Cerebellar nuclear complex (tissue), 1 donor: ENCODE measurements at places on chromosomes 13 and 19.

DNA sequence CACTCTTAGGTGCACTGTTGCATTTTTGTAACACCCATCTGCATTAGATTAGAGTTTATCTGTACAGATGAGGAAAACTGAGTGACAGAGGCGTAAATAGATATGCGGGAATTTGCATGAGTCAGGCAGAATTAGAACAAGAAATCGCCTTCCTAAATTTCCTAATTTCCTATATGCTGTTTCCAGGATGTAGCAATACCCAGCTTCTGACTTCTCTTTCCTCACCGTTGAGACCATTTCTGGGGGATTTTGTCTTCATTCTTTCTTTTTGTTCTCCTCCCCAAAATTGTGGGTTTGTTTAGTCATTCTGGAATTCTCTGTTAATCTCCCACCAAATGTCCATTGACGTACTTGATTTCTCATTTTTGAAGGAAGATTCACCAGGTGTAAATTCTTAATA lies 10.6 kb upstream of the ZNF792 start:
- no peak for DNase-seq

- no peak for DNase-seq
Measured at GRCh38 chr19:41426116-41426841, 895 bp downstream of the B3GNT8 start.

DNA sequence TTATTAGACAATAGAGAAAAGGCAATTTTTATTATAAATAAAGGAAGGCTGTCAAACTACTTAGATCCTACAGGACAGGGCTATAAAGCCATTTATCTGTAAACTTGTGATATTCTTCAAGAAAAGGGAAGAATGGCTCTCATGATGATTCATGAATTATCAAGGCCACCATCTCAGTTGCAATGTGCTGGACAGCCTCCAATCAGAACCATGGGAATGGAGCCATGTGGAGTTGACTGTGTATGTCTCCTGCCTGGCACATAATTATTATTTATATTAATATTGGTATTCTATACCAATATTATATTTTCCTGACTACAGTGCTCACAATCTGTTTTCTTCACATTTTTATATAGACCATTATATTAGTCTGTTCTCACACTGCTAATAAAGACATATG lies 560.5 kb upstream of the MIR17HG start:
- no peak for DNase-seq

GRCh38 chr19:10760273-10760944 lies 42.5 kb downstream of the DNM2 start:
- no peak for DNase-seq

DNA sequence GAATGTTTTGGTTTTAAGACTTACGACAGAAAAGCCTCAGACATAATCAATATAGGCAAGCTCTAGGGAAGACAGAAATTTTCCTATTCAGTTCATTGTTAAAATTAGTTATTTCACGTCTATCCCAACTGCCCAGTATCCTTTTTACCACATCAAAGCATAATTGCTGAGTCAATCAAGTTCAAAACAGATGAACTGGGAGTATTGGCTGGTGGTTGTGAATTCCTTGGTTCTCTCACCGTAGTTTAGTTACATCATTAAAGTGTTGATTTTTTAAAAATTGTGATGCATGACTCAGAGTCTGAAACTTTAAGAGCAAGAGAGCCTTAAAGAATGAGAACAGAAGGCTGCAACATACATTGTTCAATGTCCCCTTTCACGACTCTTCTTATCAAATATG lies 143.3 kb upstream of the FREM2 start:
- no peak for DNase-seq

DNA sequence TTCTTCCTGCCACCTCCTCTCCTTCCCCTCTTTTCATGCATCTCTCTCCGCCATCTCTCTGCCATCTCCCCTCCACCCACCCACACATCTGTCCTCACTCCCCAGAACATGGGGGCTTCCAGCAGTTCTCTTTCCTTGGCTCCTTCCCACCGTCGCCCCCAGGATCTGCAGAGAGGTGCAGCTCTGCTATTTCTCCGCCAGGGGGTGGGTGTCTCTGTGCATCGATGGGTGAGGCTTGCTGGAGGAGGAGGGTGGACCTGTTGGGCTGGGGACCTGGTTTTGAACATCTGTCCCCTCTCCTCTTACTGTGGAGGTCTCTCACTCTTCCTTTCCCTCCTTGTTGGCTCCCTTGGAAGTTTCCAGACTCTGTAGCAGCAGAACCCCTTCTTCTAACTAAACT lies 51.7 kb downstream of the MYH14 start:
- no peak for DNase-seq
